ENCODE measurements at places on chromosomes 7 and 10. TPM values are rescaled to one million over a fixed set of nuclear protein-coding genes. Genes with fewer than 3 reads are reported as not detected.

FBXL13 gene
- 0.78 TPM for total RNA-seq

MLXIPL gene
- 18.0 TPM for total RNA-seq

GRCh38 chr10:5600908-5601307, 65.5 kb downstream of the ASB13 start:
- no peak for DNase-seq

GRCh38 chr10:24952707-24953645, 570 bp upstream of the PRTFDC1 start:
- no peak for DNase-seq

- DNase-seq: no peak
These were observed 30.9 kb downstream of the CAMK2B start for GRCh38 chr7:44294325-44295069.

DNA sequence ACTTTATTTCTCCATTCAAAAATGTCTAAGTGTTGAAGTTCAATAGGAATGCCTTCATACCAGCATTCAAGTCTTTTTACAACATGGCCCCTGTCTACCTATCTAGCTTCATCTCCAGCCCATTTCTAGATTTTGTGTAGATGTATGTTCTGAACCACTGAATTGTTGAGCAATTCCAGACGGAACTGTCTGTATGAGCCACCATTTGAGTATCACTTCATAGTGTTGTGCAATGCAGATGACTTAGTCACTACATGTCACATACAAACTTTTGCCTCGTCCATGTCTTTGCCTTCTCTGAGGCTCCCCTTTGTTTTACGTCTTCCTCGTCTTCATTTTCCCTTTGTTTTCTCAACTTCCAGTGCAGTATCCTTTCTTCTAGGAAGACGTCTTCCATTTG, 118.1 kb downstream of the INHBA start:
- DNase-seq: no peak

GRCh38 chr7:124379296-124379695, 346.4 kb upstream of the TMEM229A start:
- no peak for DNase-seq

DNA sequence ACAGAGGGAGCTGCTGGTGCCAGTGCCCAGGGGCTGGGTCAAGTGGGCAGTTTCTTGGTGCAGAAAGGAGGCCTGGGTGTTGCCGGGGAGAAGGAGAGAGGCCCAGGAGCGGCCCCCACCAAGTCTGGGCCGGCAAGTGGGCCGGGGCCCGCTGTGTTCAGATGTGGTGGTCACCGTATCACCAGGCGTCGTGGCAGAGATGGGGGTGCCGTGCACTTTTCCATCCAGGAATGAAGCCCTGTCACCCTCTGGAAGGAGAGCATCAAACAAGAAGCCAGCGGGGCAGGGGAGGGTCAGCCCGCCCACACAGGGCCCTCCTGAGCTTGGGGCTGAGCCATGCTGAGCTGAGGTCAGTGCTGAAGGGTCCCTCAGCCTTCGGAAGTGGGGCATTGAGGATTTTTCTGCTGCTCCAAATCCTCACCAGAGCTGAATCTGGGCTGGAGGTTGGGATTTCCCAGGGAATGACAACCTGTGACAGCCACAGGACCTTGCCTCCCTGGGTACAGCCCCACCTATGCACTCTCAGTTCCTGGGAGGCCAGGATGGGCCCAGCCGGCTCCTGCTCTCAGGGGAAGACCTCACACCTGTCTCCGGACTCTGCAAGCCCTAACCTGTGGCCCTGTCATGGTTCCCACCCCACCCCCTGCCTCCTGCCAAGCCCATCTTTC, 27.9 kb upstream of the INPP5A start:
- DNase-seq: no peak

DNA sequence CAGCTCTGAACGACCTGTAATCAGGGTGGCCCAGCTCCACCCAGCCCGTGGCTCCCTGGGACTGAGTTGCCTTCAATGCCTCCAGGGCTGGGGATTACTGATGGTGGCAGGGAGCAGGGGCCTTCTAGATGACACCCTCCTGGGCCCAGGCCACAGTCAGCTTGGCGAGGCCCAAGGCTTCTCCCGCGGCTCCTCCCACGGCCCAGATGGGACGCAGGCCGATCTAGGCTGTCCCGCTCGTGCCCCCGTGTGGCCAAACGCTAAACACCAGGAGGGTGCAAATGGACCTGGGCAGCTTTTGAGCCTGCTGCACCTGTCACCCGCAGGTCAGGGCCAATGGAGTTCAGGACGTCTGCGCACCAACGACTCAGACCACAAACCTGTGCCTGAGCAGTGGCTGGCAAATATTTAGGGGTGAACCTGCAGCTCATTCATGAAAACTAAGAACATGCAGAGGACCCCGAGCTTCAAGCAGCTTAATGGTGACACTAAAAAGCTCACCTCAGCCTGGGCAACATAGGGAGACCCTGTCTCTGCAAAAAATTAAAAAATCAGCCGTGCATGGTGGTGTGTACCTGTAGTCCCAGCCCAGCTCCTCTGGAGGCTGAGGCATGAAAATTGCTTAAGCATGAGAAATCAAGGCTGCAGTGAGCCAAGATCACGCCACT, 43.2 kb downstream of the ASB13 start:
- DNase-seq: peak; percentile 96

- DNase-seq: peak; percentile 63
These were observed at the start of gene CALD1 for GRCh38 chr7:134778941-134779740. CALD1 (plus strand) TSS chr7:134779634; CDS start chr7:134867734, 88,100 bp downstream.

DNA sequence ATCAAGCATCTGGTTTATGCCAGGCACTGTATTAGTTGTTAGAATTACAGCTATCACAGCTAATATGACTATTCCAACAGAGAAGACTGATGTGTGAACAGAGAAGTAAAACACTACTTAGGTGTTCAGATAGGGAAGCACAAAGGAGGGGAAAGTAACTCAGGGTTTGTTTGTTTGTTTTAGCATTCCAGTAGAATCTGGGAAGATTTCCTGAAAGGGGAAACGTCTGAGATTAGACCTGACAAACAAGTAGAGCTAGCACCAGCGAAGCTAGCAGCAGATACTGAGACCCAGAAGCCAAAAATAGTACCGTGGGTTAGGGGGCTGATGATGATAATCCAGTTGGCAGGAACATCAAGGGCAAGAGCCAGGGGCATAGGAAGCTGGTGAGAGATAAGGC, 28.8 kb upstream of the KLHL7 start:
- no peak for DNase-seq

- no peak for DNase-seq
These were observed 107.0 kb downstream of the PTPN20 start for GRCh38 chr10:47018026-47018735.

DNA sequence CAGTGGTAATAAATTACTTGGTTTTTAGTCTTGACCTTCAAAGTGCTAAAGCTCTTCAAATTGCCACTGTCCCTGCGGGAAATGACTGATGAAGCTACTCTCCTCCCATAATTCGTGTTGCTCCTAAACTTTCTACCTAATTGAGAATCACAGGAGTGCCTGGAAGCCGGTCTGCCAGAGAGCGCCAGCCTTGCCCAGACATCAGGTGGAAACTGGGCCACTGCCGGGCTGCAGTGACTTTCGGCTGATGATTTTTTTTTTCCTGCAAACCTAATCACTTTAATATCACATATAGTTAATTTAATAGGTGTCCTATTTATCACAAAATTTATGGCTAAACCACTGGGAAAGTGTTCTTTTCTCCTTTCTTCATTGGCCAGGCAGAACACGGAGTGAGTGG, 59.6 kb upstream of the UBE3C start:
- DNase-seq: no peak

DNA sequence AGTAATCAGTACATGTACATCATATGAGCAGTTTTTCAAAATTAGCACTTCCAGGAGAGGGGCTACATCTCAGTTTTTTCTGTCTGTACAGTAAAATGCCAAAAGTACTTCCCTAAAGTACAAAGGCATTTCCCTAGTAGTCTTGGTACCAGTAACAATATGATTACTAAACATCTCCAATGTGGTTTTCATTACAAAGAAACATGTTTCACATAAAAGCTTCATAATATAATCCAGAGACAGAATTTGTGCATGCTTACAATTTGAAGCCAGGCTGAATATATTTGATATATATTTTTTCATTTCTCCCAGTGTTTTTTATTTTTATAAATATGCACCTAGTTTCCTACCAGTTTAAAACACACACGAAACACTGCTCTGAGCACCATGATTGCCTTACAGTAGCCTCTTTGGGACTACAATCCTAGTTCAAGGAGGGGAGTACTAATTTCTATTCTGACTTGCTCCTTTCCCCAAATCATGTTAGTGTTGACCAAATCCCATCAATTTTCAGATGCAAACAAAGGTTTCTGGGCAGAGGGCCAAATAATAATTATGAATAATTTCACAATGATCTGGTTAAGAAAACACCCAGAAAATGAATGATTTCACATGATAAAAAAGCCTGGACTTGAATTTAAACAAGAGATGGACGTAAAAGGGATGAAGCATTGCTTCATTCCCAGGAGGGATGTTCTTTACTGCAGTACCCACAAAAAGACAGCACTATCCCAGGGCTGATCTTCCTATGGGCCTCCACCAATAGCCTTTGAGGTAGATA, 201.3 kb downstream of the SLC25A13 start:
- no peak for DNase-seq

DNA sequence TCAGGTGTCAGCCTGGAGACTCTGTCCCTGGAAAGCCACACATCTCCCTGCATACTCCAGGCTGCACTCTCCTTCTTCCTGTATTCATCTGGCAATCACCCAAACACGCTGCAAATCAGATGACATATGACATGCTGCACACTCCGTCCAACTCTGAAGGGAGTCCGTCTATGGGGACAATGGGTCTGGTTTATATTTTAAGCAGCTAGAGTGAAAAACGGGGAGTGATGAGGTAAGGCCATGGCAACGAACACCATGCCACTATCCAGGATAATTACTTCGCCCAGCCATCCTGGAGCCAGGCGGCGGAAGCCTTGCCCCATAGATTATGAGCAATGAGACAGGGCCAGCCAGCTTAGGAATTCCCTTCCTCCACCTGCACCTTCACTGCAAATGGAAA, 140.1 kb downstream of the PLXNA4 start:
- no peak for DNase-seq

GRCh38 chr7:134701272-134701671, 54.6 kb downstream of the BPGM start:
- DNase-seq: no peak

GRCh38 chr10:127534496-127534895, 14.6 kb upstream of the NPS start:
- DNase-seq: no peak

GRCh38 chr7:122518488-122518887, 180.4 kb downstream of the RNF133 start:
- DNase-seq: no peak

DNA sequence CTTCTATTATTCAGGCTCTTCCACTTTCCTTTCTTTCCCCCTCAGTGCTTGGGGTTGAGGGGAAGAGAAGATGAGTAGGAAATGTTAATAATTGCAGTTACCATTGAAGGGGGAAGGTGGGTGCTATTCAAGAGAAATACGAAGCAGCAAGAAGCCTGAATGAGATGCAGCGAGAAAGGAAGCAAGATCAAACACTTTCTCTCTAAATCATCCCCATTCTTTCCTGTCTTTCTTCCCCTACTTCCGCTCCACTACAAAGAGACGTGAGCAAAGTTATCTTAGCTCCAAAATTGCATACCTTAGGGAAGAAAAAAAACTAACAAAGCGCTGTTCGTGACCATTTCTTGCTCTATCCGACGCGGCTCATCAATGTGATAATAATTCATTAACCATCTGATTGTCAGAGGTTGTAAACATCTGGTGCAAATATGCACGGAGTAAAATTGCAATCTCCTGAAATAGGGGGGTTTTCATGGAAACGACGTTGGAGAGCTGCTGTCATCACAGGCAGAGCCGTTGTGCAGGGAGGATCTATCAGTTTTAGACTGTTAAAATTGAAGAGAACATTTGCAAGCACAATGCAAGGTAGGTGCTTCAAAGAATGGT, 15.2 kb upstream of the PARD3 start:
- DNase-seq: no peak

- DNase-seq: peak; percentile 33
These were observed 13.8 kb upstream of the CYP3A5 start for GRCh38 chr7:99693427-99694200.

DNA sequence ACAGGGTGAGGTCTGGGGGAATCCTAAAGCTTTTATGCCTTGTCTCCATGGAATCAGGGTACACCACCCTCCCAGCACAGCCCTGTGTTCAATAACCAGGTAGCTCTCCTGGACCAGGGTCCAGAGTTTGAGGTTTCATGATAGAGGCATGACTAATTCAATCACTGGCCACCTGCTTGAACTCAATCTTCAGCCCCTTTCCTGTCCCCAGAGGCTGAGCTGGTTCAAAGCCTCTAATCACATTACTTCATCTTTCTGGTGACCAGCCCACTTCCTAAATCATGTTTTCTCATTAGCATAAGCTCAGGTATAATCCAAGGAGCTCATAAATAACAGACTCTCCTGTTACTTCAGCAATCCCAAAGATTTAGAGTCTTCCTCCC, 20.5 kb downstream of the CRPPA start:
- no peak for DNase-seq

DNA sequence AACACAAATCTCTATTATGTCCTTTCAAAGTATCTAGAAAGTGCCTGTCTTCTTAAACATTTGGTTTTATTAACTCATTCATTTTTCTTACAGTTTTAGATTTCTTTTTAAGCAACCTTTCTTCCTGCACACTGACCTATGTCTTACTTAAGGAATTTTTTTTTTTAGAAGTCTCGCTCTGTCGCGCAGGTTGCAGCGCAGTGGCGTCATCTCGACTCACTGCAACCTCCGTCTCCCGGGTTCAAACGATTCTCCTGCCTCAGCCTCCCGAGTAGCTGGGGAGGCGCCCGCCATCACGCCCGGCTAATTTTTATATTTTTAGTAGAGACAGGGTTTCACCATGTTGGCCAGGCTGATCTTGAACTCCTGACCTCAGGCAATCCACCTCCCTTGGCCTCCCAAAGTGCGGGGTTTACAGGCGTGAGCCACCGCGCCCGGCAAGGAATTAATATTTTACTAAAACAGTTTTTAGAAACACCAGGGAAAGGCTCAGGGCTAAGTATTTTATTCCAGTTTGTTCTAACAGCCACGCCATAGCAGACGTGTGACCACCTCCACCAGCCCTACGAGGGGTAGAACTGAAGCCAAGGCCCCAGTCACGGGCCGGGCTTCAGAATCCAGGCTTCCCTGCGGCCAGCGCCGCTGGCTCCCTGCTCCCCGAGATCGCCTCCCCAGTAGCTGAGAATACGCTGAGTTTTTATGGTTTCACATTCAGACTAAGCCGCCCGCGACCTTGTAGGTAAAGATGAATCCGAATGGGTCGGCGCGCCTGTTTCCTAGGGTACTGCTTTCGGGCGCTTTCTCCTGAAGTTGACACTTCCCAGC, 941 bp upstream of the LUC7L2 start:
- peak; percentile 58 for DNase-seq
